ENCODE measurements at places on chromosomes 13 and 19.
A peak's percentile ranks its signal among the peaks of the same experiment; 100 is the strongest.

GRCh38 chr13:28440774-28441504 lies 54.0 kb downstream of the FLT1 start:
- no peak for DNase-seq

GRCh38 chr19:1183543-1184172 lies 9.6 kb upstream of the SBNO2 start:
- no peak for DNase-seq

- no peak for DNase-seq
These were observed 310.3 kb upstream of the EDNRB start for GRCh38 chr13:78228940-78229339.

GRCh38 chr13:74200081-74200480 lies 65.9 kb upstream of the KLF12 start:
- DNase-seq = no peak

DNA sequence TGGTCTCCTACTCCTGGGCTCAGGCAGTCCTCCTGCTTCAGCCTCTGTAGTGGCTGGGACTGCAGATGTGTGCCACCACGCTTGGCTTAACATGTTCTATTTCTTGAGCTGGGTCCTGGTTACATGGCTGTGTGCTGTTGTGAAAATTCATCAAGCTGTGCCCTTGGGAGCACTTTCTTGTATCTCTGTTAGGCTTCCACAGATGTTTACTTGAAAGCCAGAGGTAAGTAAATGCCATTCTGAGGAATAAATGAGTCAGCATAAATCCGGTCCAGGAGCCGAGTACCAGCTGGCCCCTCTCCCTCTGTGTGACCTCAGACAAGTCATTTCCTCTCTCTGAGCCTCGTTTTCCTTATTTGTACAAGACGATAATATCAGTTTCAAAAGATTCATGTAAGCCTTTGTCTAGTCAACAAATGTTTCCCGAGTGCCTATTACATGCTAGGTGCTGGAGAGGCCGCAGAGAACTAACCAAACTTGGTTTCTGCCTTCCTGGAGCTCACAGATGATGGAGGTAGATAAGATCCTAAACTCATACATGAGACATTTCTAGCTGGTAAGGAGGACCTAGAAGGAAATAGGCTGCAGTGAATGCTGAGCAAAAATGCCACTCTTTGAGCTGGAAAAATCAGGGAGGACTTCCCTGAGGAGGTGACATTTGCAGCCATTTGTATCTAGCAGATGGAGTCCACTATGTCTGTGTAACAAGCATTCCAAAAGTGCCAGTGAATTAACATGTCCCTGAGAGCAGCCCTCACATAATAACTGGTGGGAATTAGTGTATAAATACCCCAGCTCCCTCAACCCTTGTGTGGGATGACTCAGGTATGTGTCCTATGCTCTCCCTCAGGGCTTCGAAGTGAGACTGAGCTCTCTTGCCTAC lies 2.7 kb upstream of the RASAL3 start:
- DNase-seq = peak; percentile 42

DNA sequence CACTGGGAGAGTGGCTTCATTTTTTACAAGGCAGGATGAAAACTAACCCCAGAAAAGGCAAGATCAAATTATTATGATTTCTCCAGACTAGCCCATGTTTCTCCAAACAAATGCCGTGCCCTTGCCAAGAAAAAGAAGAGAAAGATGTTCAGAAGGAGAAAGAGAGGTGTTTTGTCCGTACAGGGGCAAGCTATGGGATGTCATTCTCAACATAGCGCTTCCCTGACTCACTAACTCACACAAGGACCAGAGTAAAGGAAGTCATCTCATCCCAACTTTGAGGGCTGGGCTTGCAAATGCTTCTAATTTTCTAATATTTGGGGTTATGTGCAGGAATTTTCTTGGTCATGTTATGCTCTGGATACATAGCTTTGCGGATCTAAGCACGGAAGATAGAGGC lies 224.2 kb upstream of the MAB21L1 start:
- DNase-seq = no peak

GRCh38 chr19:5913739-5914357 lies at the start of gene CAPS:
Gene CAPS, plus strand, starts transcription at chr19:5914254. Its CDS starts 153 bp downstream, at chr19:5914407.
- DNase-seq = no peak

GRCh38 chr13:95480131-95480545 lies 72.4 kb upstream of the CLDN10 start:
- DNase-seq = no peak

DNA sequence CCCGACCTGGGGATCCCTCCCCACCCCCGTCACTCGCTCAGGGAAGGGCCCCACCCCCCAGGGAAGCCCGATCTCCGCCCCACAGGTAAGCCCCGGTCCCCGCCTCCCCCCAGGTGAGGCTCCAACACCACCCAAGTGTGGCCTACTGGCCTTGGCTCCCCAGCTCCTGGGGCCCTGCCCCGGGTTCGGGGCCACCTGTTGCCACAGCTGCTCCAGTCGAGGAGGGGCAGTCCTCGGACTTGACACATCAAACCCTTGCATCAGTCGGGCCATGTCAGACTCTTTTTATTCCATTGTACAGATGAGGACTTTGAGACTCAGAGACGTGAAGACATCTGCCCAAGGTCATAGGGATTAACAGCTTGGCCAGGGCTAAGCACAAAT lies 512 bp downstream of the CC2D1A start:
- peak; percentile 24 for DNase-seq

GRCh38 chr13:32695602-32696250 lies 109.5 kb downstream of the PDS5B start:
- DNase-seq = no peak

DNA sequence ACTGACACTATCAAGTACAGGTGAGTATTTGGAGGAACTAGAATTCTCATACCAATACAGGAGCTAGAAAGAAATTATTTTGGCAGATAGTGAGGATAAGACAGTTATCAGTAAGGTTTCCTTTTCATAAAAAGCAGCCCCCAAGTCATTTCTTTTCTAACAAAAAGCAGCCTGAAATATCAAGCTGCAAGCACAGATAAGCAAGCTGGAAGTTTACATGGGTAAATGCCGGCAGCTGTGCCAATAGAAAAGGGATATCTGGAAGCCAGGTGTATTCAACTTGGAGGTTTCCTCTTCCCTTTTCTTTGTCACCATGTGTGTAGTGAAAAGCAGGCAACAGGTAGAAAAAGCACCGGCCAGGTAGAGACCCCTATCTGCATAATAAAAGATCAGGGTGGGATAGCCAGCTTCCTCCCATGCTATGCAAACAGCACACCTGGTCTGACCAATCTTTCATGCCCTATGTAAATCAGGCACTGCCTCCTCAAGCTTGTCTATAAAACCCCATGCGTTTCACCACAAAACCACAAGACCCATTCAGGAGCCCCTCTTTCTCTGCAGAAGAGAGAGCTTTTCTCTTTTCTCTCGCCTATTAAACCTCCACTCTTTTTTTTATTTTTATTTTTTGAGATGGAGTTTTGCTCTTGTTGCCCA lies 22.9 kb downstream of the CYP4F2 start:
- no peak for DNase-seq

- DNase-seq = no peak
These were observed 1008.0 kb downstream of the PCDH9 start for GRCh38 chr13:66222127-66222526.

DNA sequence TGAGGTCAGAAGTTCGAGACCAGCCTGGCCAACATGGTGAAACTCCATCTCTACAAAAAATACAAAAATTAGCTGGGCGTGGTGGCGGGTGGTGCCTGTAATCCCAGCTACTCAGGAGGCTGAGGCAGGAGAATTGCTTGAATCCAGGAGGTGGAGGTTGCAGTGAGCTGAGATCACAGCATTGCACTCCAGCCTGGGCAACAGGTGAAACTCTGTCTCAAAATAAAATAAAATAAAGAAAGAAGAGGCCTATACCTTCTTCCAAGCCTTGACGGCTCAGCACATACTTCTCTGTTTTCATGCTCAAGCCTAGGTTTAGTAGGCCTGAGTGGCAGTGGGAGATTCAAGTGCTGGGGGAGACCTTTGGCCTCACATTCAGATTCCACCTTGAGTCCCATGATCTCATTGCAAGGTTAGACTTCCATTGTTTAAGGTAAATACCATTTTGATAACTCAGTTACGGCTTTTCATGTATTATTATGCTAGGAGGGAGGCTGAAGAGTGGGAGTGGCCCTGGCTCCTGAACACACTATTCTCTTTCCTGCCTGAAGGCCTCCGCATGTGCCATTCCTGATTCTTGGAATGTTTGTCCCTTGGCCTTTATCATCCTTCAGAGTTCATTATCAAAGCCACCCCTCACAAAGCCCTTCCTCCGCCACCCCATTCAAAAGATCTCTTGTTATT lies 1.6 kb upstream of the SPINT2 start:
- DNase-seq = no peak

GRCh38 chr13:23609874-23610576 lies 39.8 kb downstream of the TNFRSF19 start:
- no peak for DNase-seq

GRCh38 chr13:76934671-76935070 lies 13.6 kb upstream of the ACOD1 start:
- no peak for DNase-seq

DNA sequence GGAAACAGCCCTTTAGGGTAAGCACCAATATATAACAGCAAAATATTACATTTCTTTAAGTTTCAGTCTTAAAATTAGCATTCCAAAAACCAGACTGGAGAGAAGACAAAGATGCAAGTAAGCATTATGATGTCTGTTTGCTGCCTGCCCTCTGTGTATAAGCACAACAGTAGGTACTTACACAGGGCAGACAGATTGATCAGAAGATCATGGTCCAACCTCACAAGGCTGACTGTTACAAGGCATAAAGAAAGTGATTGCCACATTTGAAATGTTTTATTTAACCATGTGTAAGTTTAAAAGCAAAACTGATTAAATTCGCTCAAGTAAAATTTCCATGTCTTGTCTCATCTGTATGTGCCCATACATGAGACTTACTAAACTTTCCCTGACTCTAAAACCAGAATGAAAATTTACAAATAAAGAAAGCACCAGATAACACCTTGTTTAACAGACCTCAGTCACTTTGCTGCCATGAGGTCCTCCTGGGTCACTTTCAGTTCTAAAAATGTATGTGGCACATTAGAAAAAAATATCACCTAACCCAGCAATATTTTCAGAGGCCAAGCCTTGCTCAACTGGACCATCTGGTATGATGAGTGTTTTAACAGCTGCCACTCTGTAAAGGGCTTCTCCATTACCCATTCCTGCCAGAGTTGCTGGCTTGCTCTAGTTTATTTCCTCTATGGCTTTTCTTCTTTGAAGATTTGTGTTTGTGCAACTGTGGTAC lies 297.0 kb downstream of the RBM26 start:
- DNase-seq = no peak

DNA sequence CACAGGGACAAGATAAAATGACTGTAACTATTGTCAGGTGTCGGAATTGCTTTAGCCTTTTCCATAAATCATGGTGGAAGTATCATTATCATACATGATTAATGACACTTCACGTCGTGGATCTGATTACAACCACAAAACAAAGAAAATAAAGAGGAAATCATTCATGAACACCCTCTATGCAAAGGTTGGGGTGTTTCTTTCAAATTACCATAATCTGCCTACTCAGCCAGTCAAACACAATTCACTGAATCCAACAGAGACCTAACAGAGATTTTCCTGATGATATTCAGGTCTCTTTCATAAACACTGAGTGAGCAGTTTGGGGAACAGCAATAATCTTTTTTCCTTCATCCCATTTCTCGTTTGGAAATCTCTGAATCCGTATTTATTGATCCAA lies 625.6 kb downstream of the DCT start:
- DNase-seq = no peak

DNA sequence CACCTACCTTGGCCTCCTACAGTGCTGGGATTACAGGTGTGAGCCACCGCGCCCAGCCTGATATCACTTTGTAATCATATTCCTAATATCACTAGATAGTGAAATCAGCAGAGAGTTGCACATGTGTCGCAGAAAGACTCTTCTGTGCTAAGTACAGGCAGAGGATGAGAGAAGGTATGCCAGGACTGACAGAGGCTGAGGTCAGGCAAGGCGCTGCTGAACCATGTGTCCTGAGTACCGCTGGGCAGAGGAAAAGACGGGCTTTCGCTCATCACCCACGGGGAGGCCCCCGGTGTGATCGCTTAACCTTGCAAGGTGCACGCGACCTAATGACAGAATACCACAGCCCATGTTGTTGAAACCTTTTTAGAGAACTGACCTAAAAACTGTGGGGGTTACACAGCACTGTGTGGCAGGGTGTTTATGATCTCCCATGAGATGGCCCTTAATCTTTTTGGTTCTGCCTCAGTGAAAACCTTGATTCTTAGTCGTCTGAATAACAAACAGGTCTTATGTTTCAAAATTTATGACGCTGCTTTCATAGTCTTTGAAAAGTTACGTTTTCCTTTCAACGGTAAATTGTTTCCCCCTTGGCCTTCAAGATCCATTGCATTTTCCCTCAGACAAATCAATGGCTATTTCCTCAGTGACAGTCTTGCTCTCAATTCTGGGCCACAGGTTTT lies 12.2 kb downstream of the GJA3 start:
- no peak for DNase-seq

- no peak for DNase-seq
These were observed 7.7 kb upstream of the CIRBP start for GRCh38 chr19:1261538-1261797.

- DNase-seq = no peak
These were observed 247.5 kb upstream of the TSHZ3 start for GRCh38 chr19:31596751-31597150.

GRCh38 chr13:32381539-32381938 lies 46.4 kb downstream of the N4BP2L1 start:
- DNase-seq = no peak
